ENCODE measurements at places on chromosomes 2 and 18. TPM values are rescaled to one million over a fixed set of nuclear protein-coding genes. Genes with fewer than 3 reads are reported as not detected.

The REG3G gene
- not detected for total RNA-seq

The EGR4 gene
- not detected for total RNA-seq

DNA sequence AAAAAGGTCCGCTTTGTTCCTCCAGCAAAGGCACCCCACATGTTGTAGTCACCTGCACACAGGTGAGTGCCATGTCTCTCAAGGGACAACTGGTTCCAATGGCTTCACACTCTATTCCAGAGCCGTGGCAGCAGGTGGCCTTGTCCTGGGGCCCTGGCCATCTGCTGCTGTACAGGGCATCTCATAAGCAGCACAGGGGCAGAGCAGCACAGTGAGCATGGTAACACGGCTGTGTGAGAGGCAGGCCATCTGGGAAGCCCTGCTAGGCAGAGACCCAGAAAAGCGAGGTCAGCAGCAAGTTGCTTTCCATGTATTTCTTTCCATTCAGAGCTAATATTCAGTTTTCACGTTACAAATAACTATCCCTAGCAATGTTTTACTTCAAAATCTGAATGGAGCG is 54.7 kb downstream of the CMPK2 start:
- no peak for DNase-seq
- no peaks in the 10 kb centered on the region for H3K4me1 ChIP-seq
- no peaks in the 10 kb centered on the region for H3K27me3 ChIP-seq
- no peak overlapping the region for H3K27ac ChIP-seq
- no peak overlapping the region for H3K4me3 ChIP-seq
- no peaks in the 10 kb centered on the region for H3K36me3 ChIP-seq

DNA sequence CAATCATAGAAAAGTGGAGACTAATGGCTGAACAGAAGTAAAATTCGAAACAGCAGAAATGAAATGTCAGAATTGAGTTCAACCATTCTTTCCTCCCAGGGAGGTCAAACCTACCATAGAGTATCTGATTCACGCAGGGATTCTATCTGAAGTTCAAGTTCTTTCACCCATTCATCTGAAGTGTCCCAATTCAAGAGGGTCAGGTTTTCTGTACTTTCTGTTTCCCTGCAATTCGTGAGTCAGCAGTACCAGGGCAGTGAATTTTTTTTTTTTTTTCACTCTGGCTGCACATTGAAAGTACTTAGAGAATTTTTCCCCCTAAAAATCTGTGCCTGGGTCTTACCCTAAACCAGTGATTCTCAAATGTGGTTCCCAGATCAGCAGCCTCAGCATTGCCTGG is 40.9 kb upstream of the CCDC88A start:
- no peaks in the 10 kb centered on the region for H3K36me3 ChIP-seq
- H3K27me3 ChIP-seq, result no peaks in the 10 kb centered on the region
- peak; percentile 44 for DNase-seq
- H3K4me1 ChIP-seq, result no peaks in the 10 kb centered on the region
- H3K4me3 ChIP-seq, result no peak overlapping the region

- H3K4me1 ChIP-seq, result no peaks in the 10 kb centered on the region
- H3K27me3 ChIP-seq, result peaks cover 7% of the 10 kb centered on the region
- H3K36me3 ChIP-seq, result no peaks in the 10 kb centered on the region
- no peak overlapping the region for H3K27ac ChIP-seq
- no peak for DNase-seq
These were observed 13.6 kb upstream of the TEX51 start for GRCh38 chr2:126884861-126885750.

- no peak overlapping the region for H3K4me3 ChIP-seq
- no peaks in the 10 kb centered on the region for H3K27me3 ChIP-seq
- no peak for DNase-seq
- peaks cover 3% of the 10 kb centered on the region for H3K36me3 ChIP-seq
- H3K4me1 ChIP-seq, result no peaks in the 10 kb centered on the region
- no peak overlapping the region for H3K27ac ChIP-seq
These were observed 24.2 kb downstream of the CNRIP1 start for GRCh38 chr2:68295516-68295915.

- H3K27ac ChIP-seq, result no peak overlapping the region
- H3K27me3 ChIP-seq, result no peaks in the 10 kb centered on the region
- peak; percentile 40 for DNase-seq
- no peaks in the 10 kb centered on the region for H3K36me3 ChIP-seq
- H3K4me1 ChIP-seq, result peaks cover 7% of the 10 kb centered on the region
- H3K4me3 ChIP-seq, result peak overlapping the region; percentile 81
These were observed 1.1 kb upstream of the SNED1 start for GRCh38 chr2:240997141-240997855.

- no peak overlapping the region for H3K27ac ChIP-seq
- H3K36me3 ChIP-seq, result no peaks in the 10 kb centered on the region
- no peak overlapping the region for H3K4me3 ChIP-seq
- no peaks in the 10 kb centered on the region for H3K27me3 ChIP-seq
- DNase-seq, result no peak
- no peaks in the 10 kb centered on the region for H3K4me1 ChIP-seq
These were observed 285.5 kb upstream of the LRRTM4 start for GRCh38 chr2:77807531-77808215.

DNA sequence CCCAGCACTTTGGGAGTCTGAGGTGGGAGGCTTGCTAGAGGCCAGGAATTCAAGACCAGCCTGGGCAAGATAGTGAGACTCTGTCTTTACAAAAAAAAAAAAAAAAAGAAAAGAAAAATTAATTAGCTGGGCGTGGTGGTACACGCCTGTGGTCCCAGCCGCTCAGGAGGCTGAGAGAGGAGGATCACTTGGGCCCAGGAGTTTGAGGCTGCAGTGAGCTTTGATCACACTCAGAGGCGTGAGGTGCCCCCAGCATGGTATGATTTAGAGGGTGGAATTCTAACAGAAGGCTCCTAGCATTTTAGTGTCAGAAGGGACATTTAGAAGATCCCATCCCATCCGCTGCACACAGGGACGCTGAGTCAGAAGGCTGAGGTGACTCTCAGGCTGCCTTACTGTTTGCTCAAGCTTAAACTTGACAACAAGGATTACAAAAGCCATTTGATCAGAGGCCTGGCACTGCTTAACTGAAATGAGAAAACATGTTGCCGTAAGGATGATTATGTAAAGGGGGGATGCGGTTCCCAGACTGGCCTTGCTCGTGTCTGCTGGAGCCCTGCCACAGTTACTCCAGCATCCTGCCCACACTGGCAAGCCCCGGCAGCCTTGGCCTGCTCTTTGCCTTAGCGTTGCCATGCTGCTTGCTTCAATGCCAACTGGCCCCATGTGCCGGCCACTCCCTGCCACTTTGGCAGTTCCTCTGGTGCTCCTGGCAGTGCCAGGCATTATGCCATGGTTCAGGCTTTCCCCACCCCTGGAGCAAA is 45.6 kb upstream of the SLC1A4 start:
- H3K4me3 ChIP-seq, result no peak overlapping the region
- H3K27ac ChIP-seq, result peak overlapping the region; percentile 33
- H3K27me3 ChIP-seq, result no peaks in the 10 kb centered on the region
- H3K36me3 ChIP-seq, result no peaks in the 10 kb centered on the region
